ENCODE measurements at places on chromosomes 16 and 17.

- no peak overlapping the region for H3K4me3 ChIP-seq
- no peak overlapping the region for H3K27ac ChIP-seq
- H3K27me3 ChIP-seq, result no peaks in the 10 kb centered on the region
- H3K36me3 ChIP-seq, result peaks cover 9% of the 10 kb centered on the region
- no peak for DNase-seq
- peaks cover 10% of the 10 kb centered on the region for H3K4me1 ChIP-seq
Measured at GRCh38 chr16:3138342-3138741, 3.5 kb downstream of the ZNF213 start.

DNA sequence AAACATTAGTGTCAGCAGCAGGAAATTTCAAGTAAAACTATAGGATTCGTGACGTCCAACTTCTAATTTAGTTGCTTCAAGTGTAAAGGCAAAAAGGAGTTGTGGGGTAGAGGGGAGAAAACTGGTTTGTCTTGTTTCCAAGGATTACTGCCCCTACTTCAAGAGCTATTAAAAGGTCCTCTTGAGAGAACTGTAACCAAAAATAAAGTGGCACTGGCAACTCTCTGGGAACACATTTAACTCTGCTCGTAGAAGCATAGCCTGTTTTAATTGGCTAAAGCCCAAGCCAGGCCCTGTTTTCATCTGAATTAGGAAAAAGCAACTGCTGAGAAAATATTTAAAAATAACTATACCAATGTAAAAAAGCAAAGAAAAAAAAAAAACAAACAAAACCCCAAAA, 51.8 kb upstream of the AKAP1 start:
- H3K36me3 ChIP-seq, result no peaks in the 10 kb centered on the region
- H3K4me3 ChIP-seq, result no peak overlapping the region
- H3K4me1 ChIP-seq, result no peaks in the 10 kb centered on the region
- peak; percentile 15 for DNase-seq
- H3K27me3 ChIP-seq, result peaks cover 4% of the 10 kb centered on the region
- H3K27ac ChIP-seq, result no peak overlapping the region

- no peaks in the 10 kb centered on the region for H3K4me1 ChIP-seq
- H3K4me3 ChIP-seq, result no peak overlapping the region
- no peak overlapping the region for H3K27ac ChIP-seq
- H3K27me3 ChIP-seq, result no peaks in the 10 kb centered on the region
- DNase-seq, result peak; percentile 69
- H3K36me3 ChIP-seq, result no peaks in the 10 kb centered on the region
Measured at GRCh38 chr17:69246726-69247375, 18.2 kb upstream of the ABCA10 start.

DNA sequence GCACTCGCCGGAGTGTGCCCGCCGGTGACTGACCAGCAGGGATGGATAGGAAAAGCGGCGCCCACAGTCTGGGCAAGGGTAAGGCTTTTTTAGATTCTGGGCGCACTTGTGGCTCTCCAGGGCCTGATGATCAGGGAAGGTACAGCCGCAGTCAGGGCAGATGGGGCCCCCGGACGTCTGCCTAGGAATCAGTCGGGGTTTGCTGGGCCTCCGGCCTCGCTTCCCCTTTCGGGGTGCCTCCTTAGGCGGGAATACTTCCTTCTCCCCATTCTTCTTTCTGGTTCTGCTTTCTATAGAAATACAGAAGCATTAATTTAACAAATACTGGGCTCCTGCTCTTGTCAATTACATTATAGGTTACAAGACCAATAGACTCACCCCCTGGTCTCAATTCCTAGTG, 5.0 kb downstream of the ZNF689 start:
- no peak overlapping the region for H3K4me3 ChIP-seq
- peaks cover 4% of the 10 kb centered on the region for H3K4me1 ChIP-seq
- no peak for DNase-seq

GRCh38 chr16:12017558-12017957, 41.0 kb downstream of the SNX29 start:
- no peak for DNase-seq
- H3K4me3 ChIP-seq, result no peak overlapping the region
- no peaks in the 10 kb centered on the region for H3K36me3 ChIP-seq
- H3K27me3 ChIP-seq, result no peaks in the 10 kb centered on the region
- H3K27ac ChIP-seq, result no peak overlapping the region

GRCh38 chr16:2039274-2040031, 8.2 kb downstream of the NTHL1 start:
- H3K27me3 ChIP-seq, result no peaks in the 10 kb centered on the region
- peaks cover 30% of the 10 kb centered on the region for H3K4me1 ChIP-seq
- H3K27ac ChIP-seq, result no peak overlapping the region
- H3K4me3 ChIP-seq, result no peak overlapping the region
- no peak for DNase-seq

Measured in endothelial cell of umbilical vein (primary cell).